NCI-H1417 treated with DMSO at 0.1 percent for 48 hours (cell line): ENCODE measurements at places on chromosomes 5 and 9.
A peak's percentile ranks its signal among the peaks of the same experiment; 100 is the strongest.

GRCh38 chr5:143782588-143783386, 29.2 kb upstream of the HMHB1 start:
- no peak for DNase-seq

DNA sequence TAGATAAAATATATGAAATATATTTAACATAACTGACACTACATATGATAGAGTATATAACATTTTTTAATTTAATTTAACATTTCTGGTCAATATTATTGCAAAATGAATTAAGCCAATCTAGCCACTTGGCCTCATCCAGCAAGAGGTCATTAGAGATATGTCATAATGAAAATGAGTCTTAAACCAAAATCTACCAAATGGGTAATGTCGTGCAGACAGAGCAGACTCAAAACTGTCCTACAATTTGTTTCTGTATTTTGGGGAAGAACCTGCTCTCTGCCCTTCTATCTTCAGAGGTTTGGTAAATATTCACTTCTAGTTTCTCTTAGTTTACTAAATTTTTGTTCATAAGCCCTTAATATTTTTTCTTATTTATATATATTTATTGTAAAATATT, 61.4 kb downstream of the ARHGEF28 start:
- no peak for DNase-seq

DNA sequence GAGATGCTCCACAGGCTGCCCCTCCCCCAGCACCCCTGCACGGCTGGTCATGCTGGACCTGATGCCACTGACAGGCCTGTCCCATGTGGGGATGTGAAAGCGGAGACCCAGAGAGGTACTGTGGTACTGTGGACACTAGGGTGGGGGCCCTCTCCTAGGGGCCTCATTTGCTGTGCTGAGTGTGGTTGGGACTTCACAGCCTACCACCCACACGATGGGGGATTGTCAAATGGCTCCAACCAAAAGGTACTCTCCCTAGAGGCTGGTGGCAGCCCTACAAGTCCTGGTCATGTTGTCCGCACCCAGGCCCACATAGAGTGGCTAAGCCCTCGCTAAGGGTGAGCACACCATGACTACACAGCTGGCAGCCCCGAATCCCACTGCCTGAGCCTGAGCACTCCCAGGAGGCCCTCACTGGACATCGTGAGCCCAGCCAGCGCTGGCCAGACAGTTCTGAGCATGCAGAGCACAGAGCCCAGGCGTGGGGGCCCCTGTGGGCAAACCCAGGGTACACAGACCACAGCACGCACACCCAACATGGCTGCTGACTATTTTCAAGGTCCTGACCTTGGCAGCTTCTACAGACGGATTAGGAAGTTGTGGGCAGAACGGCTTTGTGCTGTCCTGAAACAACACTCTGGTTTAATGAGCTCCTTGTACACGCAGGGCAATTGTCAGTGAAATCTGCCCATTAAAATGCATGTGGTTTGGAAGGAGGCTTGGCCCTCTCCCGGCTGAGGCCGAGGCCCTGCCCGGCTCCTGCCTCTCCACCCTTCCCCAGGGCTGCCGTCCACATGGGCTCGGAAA, 214.1 kb downstream of the HSPA4 start:
- no peak for DNase-seq

GRCh38 chr5:55731848-55732247, 6.0 kb upstream of the DDX4 start:
- no peak for DNase-seq

DNA sequence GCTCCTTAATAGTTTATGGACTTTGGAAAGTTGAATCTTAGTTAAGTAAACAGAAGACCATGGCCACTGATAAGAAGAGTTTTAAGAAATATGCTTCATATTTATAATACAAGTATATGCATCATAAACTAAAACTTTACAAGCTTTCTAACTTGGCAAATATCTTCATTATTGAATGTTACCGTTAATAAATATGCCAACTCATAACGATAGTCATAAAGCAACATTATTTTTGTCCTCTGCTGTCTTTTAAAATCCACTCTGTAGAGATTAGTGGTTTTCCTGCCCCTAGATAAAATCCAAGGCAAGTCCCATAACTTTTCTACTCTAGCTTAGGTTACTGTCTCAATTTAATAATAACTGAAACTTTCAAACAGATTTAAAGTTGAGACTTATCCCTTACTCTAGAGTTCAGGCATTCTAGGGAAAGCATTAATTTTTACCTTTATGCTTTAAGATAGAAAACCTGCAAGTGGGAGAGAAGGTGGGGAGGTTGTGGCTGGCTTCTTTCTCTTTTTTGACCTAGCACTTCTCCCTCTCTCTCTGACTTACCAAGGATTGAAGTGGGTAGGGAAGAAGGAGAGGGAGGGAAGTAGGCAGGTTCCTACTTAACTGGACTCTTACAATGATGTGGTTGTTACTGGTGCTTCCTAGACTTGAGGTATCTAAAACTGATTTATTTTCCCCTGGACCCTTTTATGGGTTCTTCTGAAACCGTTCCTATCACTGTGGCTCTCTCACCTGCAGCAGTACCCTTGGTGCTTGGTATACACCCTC, 29.6 kb downstream of the RNF145 start:
- DNase-seq: no peak

GRCh38 chr9:88179062-88179521, 40.8 kb upstream of the SPATA31C2 start:
- DNase-seq: no peak

- DNase-seq: no peak
These were observed 24.0 kb upstream of the SLC9A3 start for GRCh38 chr5:548256-548655.

GRCh38 chr5:154779105-154779504, 23.9 kb downstream of the LARP1 start:
- no peak for DNase-seq

DNA sequence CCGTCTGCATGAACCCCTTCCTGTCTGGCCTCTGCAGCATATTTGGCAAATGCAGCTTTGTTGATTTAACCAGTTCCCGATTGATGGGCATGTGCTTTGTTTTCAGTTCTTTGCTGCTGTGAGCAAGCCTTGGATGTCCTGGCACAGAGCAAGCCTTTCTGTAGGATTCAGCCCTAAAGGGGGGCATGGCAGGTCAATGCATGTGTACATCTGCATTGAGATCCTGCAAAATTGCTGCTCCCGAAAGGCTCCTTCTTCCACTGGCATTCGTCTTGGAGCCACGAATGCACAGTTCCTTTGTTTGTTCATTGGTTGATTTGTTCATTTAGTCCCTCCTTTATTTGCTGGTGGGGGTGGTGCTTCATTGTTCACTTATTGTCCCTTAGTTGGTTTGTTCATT, 34.8 kb downstream of the COL5A1 start:
- DNase-seq: no peak

DNA sequence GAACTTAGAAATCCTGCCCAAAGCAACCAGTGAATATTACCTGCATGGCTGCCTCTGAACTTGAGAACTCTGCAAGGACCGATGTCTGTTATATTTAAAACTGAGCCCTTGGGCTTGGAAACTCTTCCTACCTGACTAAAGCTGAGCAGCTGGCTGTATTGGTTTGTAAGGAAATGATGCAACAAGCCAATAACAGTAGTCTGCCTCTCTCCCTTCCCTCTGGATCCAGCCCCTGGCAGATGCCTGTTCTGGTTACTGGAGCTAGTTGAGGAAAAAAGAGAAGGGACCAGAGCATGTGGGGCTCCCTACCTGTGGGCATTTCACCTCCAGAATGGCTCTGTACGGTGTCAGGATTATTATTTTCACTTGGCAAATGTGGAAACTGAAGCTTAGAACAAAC, 34.7 kb downstream of the SH3RF2 start:
- no peak for DNase-seq

DNA sequence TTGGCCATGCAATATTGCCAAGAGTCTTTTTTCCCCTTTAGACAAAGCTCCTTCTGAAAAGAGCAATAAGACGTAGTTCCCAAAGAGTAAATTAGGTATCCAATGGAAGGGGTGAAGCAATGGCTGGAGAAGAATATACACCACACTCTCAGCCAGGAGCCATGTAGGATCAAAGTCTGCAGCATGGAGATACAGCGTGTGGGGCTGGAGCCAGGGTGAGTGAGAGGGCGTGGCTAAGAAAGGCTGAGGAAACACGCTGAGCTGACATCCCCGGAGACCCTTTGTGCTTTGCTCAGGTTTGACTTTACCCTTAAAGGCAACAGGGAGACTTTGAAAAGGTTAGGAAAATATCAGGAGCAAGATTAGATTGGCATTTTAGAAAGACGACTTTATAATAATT, 87.1 kb upstream of the ELL2 start:
- no peak for DNase-seq

DNA sequence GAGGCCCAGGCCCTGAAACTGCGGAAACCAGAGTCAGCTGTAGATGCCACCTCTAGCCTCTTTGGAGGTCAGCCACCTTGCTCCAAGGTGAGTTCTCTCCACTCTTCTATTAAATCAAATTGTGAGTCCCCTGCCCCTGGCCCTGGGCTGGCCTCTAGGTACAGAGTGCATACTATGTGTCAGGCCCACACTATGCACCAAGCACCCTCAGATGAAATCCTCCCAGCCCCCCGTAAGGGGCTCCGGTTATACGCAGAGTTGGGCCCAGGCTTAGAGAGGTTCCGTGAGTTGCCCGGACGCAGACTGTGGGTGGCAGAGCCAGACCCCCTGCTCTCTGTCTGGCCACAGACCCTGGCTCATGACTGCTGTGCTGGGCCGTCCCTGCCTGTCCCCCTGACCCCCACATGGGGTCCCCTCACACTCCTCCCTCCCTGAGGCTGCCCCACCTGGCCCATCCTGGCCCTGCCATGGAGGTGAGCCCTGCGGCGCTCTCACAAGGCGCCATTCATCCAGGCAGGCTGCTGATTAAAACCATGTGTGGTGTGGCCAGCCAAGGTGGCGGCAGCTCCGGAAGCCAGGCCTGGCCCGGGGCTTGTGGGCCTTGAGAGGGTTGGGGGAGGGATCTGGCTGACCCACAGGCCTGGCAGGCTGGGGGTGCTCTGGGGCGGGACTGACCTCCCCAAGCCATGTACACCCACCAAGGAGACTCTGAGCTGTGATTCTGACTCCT, 65.5 kb upstream of the SYNPO start:
- DNase-seq: no peak

DNA sequence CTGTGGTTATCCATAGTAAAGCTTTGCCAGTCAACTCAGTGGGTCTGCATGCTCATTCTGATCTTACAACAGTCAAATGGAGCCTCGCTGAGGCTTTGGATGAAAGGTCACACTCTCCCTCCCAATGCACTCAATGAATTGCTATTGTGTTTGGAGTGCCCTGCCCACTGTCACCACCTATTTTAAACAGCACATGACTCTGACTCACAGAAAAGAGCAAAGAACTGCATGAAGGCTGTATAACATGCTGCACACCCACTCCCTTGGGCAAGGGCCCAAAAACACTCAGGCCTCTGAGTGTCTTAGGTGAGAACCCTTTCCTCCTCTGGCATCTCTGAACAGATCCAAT, 118.7 kb upstream of the CCDC112 start:
- DNase-seq: no peak

- no peak for DNase-seq
These were observed 2.7 kb downstream of the GNAQ start for GRCh38 chr9:78028926-78029325.

DNA sequence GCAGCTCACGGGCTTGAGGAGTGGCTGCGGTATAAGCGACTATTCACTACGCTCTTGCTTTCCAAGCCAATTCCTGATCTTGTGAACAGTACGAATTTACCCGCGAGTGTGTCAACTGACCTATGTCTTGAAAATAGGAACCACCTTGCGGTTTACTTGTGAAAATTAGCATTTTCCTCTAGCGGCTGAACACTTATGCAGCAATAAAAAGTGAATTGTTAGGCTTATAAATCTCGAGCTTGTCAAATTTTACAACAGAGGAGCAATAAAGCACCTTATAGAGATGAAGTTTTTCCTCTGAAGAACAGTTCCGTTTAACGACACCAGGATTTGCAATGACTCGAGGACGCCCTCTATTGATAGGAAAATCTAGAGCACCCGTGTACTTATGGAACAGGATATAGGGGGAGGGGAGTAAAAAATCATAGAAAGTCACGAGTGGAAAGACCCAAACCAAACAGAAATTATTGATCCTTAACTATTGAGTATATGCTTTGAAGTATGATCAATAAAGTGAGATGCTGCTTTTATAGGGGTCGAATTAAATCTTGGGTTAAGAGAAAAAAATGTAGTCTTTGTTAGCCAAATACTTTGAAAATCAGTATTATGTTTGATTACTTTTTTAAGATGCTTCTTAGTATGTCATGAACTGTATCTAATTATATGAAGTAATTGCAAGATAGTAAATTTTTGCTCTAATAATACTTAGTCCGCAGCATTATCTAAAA, 1.9 kb upstream of the RGMB start:
- DNase-seq: peak; percentile 64

GRCh38 chr9:99947395-99947794, 40.9 kb downstream of the STX17 start:
- DNase-seq: no peak

DNA sequence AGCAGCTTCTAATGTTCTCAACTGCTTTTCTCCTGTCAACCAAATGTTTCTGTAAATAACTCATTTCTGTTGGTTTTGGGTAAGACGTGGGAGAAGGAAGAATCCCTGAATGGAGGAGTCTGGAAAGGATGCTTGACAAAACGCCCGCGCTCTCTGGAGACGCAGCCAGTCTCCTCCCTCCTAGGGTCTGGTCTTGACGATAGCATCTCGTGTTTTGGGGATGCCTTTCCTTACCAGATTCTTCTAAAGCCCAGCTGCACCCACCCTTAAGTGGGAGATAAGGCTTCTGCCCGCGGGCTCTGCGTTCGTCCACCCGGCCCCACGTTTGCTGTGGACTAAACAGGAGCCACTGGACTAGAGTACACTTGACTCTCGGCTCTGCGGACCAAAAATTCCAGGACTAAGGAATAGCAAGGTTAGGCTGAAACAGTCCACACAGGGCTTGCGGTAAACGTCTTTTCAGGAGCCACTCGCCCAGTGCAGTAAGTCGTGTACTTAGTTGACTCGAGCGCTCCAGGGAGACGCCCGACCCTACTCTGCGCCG, 491 bp upstream of the CTSL start:
- DNase-seq: no peak

DNA sequence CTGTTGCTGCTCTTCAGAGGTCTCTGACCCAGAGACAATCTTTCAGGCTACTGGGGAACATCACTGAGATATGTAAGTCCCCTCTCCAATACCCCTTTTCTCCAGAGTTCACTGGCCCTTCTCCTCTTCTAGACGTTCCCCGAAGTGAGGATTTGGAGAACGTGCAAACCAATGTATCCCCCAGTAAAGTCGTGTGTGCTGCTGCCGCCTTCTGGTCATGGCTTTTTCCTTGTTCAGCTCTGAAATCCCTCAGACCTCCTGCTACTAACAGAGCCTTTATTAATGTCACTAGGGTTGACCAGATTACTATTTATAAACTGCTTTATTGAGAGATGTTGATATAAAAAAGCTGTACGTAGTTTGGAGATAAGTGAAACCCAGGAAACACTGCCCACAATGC, 1028.6 kb downstream of the CDH9 start:
- DNase-seq: no peak

- DNase-seq: no peak
These were observed 82.1 kb downstream of the S1PR3 start for GRCh38 chr9:89073397-89073796.

GRCh38 chr9:136335296-136336155, 8.2 kb downstream of the GPSM1 start:
- DNase-seq: no peak
